ENCODE measurements at places on chromosomes 2 and 18. TPM values are rescaled to one million over a fixed set of nuclear protein-coding genes. Genes with fewer than 3 reads are reported as not detected.

UGT1A4 gene
- not detected for total RNA-seq

LYG1 gene
- 1.6 TPM for total RNA-seq

SNX17 gene
- 120 TPM for total RNA-seq

SPTBN1 gene
- total RNA-seq: 140 TPM

DNA sequence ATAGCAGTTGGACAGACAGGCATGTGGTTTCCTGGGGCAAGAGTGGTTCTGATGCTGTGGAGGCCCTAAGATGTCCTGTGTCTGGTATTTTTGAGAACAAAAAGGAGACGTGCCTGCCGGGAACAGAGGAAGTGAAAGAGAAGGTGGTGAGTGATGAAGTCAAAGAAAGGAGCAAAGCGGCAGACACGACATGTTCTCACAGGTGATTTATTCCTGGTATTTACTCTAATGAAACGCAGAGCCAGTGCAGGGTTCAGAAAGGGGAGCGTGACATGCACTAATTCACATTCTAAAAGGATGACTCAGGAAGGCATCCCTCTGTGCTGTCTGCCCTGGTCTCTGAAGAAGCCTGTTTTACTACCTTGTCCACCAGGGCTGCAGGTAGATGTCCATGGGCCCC is 211.0 kb downstream of the KCNE4 start:
- DNase-seq: no peak

DNA sequence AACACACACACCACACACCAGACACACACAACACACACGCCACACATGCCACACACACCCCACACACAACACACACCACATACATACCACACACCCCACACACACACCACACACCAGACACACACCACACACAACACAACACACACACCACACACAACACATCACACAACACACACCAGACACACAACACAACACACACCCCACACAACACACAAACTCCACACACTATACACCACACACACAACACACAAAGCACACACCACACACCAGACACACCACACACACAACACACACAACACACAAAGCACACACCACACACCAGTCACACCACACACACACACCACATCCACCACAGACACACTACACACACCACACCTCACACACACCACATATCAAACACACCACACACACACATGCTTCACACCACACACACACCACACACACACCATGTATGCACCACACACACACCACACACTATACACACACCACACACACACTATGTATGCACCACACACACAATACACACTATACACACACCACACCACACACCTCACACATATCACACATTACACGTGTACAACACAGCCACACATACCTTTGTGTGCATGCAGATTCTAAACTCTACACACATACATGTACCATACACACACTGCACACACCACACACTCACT is 72.2 kb downstream of the TMEM18 start:
- DNase-seq: no peak

GRCh38 chr2:11569636-11570035 is 35.8 kb downstream of the GREB1 start:
- no peak for DNase-seq

DNA sequence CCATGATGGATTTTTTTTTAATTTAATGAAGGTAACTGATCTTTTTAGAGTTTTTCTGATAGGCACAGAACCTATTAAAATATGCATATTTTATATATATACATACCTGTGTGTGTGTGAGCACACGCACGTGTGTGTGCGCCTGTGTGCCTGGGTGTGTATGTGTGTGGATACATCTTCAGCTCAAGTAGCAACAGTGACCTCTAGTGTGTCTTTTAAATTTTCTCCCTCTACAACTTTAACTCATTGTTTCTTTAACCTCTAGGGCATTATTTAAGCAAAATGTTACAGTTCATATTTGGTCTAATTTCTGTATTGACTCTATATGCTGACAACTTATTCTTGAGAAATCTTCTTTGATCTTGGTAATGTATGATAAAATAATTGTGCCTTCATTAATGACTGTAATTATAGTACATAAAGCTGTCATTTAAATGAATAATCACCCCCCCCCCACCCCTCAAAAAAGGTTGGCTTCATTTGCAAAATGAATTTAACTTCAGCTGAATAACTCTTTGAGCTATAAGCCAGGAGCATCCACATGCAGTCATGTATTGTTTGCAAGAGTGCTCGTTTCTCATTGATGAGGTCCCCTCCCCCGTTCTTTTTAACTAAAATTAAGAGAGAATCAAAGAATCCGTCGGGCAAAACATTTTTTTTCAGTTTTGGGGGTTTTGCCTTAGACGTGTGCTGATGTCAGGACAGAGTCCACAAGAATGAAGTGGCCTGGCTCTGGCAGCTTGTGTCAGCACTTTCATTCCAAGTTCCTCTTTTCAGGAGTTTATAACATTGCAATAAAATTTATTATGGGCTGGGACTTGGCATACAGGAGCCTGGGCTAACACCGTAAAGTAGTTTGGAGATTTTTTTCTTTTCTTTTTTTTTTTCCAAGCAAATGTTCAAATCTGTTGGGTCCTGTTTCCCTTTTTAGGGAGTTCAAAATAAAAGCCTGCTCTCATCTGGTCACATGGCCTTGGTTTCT is 80.0 kb downstream of the ETAA1 start:
- DNase-seq: no peak

DNA sequence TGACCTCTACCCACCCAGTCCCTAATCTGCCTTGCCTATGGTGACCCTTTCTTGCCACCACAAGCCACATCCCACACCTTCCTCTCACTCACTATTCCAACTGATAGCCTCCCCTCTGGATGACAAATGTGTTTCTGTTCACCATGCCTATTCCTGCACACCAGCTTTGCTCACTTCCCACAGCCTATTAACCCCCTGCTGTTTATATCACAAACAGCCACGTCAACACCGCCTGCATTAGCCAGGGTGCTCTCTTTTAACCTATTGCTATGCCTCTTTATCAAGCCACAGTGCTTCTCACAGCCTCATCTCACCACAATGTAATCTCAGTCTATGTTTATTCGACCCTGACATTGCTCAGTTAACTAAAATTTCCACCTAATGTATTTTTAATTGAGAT is 271.8 kb downstream of the SUCLG1 start:
- no peak for DNase-seq

- DNase-seq: no peak
Measured at GRCh38 chr2:226526716-226527115, 272.9 kb downstream of the IRS1 start.
